Panc1 (cell line): ENCODE measurements at places on chromosomes 1 and 21. TPM values are rescaled to one million over a fixed set of nuclear protein-coding genes. Genes with fewer than 3 reads are reported as not detected.

ACADM gene
- 57.2 TPM for total RNA-seq

GJB4 gene
- total RNA-seq = not detected

DNA sequence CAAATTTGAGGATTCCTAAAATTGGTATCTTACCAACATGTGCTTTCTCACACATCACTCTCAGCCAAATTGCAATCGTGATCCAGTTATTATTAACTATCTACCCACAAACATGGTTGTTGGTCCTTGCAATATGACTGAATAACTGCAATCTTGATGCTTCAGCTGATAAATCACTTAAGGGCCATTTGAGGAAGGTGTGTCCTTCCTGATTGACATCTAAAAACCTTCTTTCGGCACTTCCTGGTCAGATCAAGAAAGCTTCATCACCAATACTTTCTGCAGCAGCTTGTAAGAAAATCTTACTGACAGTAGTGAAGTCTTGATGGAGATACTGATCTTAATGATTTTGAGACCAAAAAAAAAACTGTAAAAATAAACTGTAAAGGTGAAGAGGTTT lies 48.5 kb upstream of the KCTD3 start:
- DNase-seq = no peak

GRCh38 chr1:113153116-113153803 lies 80.3 kb downstream of the LRIG2 start:
- DNase-seq = no peak

SH3GLB1 gene
- total RNA-seq = 94.3 TPM

- DNase-seq = no peak
Observed at GRCh38 chr1:233189526-233189925, 106.0 kb downstream of the PCNX2 start.

DNA sequence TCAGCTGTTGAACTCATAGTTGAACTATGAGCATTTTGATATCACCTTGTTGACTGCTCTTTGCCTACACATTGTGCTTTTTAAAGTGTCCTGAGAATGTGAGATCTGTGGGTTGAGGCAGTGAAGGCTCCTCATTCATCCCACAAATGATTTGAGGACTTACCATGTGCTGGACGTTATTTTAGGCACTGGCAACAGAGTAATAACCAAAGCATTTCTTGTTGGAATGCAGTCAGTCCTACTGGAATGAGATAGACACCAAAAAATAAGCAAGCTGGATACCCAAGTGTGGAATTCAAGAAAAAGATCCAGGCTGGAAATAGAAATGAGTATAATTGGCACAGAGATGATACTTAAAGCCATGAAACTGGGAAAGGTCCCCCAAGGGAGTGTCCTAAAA lies 73.4 kb downstream of the ZP4 start:
- DNase-seq = no peak

DNA sequence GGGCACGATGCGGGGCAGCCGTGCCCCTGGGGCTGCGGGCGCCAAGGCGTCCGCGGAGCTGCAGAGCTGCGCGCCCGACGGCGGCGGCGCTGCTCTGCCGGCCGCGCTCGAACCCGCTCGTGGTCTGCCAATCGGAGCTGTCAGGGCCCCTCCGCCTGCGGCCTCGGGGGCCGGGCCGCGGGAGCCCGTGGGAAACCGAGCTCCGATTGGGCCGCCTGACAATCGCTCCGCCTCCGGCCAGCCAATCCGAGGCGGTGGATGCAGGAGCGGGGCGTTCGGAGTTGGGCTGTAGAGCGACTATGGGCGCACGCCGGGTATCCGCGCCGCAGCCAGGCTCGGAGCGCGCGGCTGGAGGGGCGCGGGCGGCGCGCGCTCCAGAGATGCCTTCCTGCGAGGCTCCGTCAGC lies 100.5 kb upstream of the SOD1 start:
- no peak for DNase-seq

GRCh38 chr1:184896000-184896399 lies 78.3 kb downstream of the NIBAN1 start:
- DNase-seq = no peak

DNA sequence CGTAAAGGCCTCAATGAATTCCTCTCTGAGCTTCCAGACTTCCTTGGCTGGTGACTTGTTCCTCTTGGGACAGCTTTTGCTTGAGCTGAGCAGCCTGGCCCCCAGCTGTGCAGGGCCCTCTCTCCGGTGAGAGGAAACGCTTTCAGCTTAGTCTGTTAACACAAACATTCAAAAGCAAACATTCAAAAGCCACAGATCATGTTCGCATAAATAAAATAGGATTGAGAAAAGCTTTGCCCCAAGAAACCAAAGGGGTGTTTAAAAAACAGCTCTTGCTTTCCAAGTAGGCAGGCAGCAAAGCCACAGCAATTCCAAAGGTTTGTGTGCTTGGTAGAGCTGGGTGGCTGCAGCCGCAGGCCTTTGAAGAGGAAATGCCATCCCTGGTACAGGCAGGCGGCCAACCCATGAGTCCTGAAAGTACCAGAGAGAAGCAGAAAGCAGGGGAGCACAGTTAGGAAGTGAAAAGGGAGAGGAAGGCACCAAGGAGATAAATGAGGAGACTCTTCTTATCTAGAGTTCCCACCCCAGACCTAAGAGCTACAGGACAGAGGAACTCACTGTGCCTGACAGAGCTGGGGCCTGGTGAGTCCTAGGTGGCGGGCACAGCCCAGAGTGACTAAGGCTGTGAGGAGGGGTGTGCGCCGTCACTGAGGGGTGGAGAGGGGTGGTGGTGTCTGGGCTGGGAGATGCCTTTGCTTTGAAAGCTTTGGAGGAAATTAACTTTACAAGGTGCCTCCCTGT lies 48.4 kb downstream of the CCN1 start:
- peak; percentile 95 for DNase-seq

MROH9 gene
- total RNA-seq = not detected

- DNase-seq = no peak
Observed at GRCh38 chr1:25737130-25737529, 62.9 kb upstream of the SELENON start.

CCDC190 gene
- not detected for total RNA-seq

DNA sequence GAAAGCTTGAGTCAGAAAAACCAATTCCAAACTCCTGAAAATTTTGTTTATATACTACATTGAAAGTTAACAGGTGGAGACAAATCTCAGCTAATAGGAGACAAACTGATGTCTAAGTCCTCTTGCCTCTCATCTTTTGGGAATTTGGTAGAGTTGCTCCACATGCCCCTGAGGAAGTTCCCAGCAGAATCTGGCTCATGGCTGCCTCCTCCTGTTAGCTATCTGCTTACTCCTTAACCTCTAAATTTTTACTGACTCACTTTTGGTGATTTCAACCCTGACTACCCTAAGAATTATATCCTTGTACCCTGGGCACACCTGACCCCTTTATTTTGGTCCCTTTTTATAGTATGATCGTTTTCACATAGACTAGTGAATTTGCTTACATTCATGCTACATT lies 633.7 kb upstream of the USP24 start:
- no peak for DNase-seq

GRCh38 chr1:242890192-242890741 lies 364.8 kb downstream of the CEP170 start:
- DNase-seq = no peak

DNA sequence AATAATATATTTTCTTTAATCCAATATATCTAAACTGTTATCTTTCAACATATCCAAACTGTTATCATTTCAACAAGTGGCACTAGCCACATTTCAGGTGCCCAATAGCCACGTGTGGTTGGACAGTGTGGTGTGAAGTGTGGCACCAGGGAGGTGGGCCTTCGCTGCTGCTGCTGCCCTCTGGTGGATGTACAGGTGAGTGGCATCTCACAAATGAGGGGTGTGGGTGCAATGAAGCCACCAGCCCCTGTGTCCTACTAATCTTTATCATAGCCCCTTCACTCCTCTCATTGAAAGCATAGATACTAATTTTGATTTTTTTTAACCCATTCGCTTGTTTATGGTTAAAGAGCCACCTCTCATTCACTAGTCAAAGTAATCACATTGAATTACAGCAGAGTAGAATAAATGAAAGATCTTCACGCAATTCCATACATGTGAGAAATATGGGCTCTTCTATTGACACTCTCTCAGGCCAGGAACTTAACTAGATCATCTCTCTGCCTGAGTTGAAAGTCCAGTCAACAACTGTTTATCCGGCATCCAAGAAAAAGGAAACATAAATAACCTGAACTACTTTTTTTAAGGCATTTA lies 499.2 kb downstream of the OMA1 start:
- DNase-seq = no peak

GRCh38 chr1:169893645-169894423 lies at the start of gene SCYL3:
Gene SCYL3, minus strand, starts transcription at chr1:169893896. Its CDS starts 5,056 bp downstream, at chr1:169888840.
- peak; percentile 95 for DNase-seq

DNA sequence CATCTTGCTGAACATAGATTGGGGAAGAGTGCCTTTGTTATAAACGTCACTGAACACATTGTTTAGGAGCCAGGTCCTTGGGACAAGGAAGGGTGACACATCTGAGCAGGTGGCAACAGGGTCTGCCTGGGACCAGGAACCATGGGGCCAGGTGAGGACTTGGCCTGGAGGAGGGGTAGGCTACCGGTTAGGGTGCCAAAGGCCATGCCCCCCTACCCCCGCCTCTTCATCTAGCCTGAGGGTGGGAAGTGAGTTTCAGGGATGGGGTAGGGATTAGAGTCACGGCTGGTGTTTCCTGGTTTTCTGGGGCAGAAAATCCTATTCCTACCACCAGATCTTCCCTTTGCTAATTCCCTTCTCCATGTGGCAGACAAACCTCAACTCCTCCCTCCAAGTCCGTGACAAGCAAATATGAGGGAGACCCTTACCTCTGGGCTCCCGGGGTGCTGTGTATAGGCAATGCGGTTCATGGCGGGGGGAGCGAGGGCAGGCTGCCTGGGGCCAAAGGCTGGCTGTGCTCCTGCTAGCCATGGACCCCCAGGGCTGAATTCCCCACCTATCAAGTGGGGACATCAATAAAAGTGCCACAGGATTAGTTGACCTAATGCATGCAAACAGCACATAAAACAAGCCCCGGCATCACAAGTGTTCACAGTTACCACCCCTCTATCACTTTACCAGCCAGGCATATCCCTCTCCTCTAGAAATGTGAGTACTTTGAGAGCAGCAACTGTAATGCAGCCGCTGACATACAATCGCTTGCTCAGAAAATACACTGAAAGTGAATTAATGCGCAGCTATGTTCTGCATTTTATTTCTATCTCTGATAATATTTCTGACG lies 14.5 kb downstream of the CD247 start:
- no peak for DNase-seq

- no peak for DNase-seq
Observed at GRCh38 chr1:53666566-53666965, 72.4 kb downstream of the GLIS1 start.

- DNase-seq = no peak
Observed at GRCh38 chr1:89364954-89365550, 1.2 kb downstream of the GBP6 start.

DNA sequence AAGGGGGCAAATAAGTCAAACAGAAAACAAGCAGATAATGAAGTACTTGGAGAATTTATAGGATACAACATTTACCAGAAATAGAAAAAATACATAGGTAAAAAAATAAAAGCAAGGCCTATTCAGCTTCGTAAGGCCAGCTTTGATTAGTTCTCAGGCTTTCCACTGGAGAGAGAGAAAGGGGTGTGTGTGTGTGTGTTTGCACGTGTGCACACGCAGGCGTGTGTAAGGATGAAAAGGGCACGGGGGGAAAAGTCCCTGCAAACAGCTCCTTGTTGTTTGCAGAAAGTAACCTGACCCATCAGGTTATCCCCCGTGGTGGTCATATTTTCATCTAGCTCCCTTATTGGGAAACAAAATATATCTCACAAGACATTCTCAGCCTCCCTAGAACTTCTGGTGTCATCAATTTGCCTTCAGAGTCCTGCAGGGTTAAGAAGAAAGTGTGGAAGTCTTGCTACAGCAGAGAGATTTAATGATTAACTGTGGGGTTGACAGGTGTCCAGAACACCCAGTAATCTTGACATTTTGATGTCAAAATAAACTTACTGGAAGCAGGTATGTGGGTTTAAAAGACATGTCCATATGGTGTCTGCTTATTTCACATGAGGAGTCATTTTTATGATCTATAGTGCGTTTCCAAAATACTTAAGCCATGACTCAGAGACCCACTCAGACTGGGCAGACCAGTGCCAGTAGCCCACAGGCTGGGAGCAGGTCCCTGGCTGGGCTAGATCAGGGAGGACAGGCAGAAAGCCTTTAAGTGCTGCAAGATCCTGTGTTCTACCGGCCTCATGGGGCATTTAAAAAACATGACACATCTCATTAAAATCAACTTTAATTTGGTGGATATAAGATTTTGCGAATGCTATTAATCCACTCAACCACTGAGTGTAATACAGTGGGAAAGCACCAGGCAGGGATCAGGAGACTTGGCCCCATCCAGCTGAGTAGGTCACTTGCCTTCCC lies 487.6 kb upstream of the CAMK1G start:
- no peak for DNase-seq

GRCh38 chr21:35563885-35564451 lies 496.4 kb downstream of the SETD4 start:
- DNase-seq = no peak

DNA sequence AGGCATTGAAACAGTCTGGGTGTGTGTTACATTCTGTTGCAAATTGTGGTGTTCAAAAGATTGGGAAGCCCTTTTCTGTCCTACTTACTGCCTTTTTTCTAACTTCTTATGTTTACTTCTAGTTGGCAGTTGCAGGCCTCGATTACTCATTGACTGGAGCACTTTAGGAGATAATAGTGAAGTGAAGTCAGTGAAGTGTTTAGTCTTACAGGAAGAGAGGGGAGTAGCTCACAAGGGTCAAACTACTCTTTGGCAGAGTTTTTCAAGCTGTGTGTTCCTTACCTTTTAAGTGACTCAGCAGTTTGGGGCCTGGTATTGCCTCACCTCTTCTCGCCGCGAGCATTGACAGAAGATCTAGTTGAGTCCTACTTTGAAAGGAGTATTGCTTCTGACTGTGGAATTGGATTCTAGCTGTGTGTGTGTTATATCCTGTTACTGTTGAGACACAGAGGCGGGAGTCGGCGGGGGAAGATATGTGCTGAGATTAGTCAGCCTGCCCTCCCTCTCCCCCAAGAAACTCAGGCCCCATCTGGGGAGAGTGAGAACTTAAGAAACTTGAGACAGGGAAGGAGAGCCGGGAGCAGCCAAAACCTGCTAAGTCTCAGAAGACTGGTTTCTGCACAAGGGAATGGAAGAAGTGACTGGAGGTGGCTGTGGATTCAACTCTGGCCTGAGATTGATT lies 19.3 kb downstream of the AHCYL1 start:
- DNase-seq = no peak

- DNase-seq = no peak
Observed at GRCh38 chr1:178898401-178898800, 27.5 kb upstream of the ANGPTL1 start.
